ENCODE measurements at places on chromosomes 7 and 10.

- DNase-seq: no peak
Measured at GRCh38 chr7:98868450-98868849, 1.4 kb downstream of the TMEM130 start.

- DNase-seq: no peak
Measured at GRCh38 chr7:115478426-115478825, 552.1 kb downstream of the TFEC start.

DNA sequence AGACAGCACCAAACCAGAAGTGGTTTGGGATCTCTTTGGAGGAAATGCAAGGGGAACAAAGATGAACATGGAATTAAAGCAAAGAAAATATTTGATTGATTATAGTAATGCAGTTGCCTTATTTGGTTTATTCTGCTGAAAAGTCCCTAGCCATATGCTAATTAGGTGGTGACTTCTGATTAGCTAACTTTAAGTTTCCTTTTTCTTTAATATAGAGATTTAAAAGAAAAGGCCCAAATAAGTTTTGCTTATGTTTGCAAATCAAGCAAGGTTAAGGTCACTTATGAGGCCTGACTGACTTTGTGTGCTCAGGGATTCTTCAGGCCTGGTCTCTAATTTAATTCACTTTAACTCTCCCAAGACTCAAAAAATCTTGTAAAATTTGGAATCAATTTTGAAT, 6.2 kb upstream of the ANKRD22 start:
- no peak for DNase-seq

GRCh38 chr10:119217991-119218490, 10.7 kb downstream of the GRK5 start:
- DNase-seq: no peak

DNA sequence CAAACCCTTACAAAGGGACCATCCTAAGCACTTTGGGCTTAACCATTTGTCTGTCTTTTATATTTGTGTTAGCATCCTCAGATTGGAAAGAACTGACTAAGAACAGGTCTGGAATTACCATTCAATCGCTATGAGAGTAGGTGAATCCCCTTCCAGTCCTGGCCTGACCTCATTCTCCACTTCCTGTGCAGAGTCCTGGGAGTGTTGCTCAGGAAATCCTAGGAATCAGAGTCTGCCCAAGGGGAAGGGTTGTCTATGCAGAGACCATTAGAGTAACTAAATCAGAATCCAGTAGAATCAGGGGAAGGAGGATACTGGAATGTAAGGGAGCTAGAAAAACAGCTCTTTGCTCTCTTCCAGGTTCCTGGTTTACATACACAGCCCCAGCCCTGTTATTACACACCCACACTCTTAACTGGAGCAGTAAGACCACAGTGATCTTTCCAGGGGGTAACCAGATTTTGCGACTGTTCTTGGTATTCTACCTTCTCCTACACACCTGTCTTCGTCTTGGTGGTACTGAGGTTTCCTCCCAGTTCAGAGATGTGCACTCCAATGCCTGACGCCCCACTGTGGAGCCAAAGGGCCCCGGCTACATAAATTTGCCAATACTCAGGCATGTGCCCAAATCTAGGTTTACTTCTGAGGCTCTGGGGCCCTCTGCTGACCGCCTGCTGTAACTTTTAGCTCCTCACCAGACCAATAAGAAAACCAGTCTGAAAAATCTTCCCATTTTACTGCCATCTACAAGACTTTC, 103.7 kb downstream of the RNF216 start:
- peak; percentile 53 for DNase-seq

GRCh38 chr7:46963719-46964118, 618.2 kb downstream of the TNS3 start:
- DNase-seq: no peak

DNA sequence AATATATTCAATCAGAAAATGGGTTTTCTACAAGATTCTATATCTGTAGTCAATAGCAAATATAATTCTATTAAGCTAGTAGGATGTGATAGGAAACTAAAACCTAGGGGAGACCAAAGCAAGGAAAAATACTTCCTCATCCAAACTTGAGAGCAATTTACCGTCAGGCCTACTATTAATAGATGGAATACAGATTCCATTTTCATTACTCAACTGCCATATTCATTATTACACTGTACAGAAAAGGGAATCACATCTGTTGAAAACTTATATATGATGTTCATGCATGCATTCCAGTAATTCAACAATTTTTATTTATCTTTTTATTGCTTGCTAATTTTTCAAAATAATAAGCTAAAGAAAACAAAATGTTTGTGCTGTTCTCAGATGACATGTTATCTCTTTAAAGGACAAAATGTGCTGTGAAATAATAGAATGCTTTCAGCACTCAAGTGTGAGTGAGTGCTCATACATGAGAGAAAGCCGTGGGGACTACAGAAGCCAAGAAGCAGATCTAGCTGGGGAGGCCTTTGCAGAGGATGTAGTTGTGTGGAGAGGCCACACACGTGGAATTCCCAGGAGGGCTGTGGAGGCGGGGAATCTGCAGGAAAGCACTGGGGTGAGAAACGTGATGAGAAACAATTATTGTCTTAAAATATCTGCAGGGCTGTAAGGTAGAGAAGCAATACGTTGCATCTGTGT, 110.0 kb downstream of the EGFR start:
- DNase-seq: no peak

GRCh38 chr7:144854839-144855424, 19.1 kb upstream of the TPK1 start:
- DNase-seq: peak; percentile 35

- no peak for DNase-seq
Measured at GRCh38 chr10:69499726-69500689, 48.7 kb downstream of the TSPAN15 start.

GRCh38 chr7:91435381-91436059, 171.3 kb downstream of the FZD1 start:
- DNase-seq: no peak

DNA sequence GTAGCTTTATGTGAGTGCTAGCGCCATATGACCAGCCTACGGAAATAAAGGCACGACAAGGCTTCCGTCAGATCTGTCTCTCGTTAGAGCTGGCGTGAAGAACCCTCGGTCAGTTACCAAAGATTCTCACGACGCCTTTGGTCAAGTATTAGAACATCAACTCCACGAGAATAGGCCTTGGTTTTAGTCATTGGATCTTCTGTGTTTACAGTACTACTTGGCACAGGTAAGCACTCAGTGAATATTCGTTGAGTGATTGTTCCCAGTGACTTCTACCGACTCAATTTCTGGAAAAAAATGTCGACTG, 316 bp downstream of the RBM48 start:
- no peak for DNase-seq

GRCh38 chr10:96168546-96168945, 38.4 kb downstream of the ZNF518A start:
- no peak for DNase-seq

DNA sequence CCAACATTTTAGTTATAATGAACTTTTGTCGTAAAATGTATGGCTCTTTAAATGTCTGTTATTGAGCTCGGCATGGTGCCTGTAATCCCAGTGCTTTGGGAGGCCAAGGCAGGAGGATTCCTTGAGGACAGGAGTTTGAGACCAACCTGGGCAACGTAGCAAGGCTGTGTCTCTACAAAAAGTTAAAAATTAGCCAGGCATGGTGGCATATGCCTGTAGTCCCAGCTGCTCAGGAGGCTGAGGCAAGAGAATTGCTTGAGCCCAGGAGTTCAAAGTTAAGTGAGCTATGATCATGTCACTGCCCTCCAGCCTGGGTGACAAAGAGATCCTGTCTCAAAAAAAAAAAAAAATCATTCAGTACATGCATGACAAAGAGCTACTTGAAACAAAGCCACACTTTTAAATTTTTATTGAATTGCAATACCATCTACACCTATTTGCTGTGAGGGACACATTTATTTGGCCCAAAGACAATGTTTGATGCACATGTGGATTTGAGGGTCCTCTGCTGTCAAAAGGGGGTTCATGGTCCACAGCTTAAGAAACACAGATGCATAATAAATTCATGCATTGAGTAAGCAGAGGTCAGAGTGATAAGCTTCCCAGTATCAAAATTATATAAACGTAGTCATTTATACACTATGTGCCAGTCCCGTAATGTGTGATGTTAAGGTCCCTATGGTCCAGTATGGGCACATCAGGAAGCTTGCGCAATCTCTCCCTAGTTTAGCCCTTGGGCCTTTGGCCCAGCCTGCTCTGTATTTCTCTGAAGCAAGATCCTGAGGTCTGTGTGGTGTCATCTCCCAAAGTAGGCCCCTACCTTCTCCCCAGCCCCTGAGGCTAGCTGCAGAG, 4.4 kb upstream of the MALSU1 start:
- no peak for DNase-seq

GRCh38 chr7:39686261-39686924, 63.0 kb downstream of the RALA start:
- peak; percentile 57 for DNase-seq

- no peak for DNase-seq
Measured at GRCh38 chr10:20473023-20473760, 423.9 kb downstream of the NEBL start.

DNA sequence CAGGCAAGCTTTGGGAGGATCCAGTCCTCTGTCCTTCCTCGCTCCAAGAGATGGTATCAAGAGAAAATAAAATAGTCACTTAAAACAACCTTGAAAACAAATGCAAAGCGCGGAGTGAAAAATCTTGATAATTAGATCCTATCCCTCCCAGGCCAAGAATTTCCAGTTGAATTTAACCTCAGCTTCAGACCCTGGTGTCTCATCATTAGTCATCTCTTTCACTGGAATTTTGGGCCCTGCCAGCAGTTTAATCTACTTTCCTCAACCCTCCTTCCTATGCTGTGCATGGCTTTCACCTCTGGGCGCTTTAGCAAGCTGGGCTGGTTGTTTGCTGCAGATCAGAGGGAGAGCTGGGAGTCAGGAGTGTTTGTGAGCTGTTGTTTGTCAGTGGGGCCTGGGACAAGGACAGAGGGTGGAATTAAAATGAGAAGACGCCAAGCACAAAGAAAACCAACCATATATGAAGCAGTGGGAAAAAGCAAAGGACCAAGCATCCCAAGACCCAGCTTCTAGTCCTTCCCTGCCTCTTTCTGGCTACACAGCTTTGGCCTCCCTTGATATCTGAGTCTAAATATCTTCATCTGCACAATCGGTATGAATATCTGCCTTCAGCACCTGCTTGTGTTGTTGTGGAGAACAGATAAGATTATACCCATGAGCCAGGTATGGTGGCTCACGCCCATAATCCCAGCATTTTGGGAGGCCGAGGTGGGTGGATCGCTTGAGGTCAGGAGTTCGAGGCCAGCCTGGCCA, 13.5 kb downstream of the MYOF start:
- peak; percentile 98 for DNase-seq

DNA sequence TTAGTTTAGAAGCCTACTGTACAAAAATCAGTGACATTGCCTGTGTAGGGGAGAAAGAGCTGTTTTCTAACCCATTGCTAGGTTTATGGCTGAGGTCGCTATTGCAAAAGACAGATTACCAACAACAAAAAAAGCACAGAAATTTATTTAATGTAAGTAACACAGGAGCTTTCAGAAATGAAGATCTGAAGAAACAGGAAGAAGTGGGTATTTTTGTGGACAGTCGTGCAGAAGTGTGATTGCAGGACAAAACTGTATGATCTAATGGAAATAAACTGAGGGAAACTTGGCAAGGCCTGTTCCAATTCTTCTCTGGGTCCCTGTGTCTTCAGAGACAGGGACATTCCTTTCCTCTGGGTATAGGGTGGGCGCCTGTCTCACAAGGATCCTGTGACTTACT, 87.4 kb downstream of the APBB1IP start:
- DNase-seq: no peak

- DNase-seq: no peak
Measured at GRCh38 chr7:82126576-82126975, 317.0 kb downstream of the CACNA2D1 start.

GRCh38 chr7:42492920-42493319, 255.9 kb upstream of the GLI3 start:
- no peak for DNase-seq

DNA sequence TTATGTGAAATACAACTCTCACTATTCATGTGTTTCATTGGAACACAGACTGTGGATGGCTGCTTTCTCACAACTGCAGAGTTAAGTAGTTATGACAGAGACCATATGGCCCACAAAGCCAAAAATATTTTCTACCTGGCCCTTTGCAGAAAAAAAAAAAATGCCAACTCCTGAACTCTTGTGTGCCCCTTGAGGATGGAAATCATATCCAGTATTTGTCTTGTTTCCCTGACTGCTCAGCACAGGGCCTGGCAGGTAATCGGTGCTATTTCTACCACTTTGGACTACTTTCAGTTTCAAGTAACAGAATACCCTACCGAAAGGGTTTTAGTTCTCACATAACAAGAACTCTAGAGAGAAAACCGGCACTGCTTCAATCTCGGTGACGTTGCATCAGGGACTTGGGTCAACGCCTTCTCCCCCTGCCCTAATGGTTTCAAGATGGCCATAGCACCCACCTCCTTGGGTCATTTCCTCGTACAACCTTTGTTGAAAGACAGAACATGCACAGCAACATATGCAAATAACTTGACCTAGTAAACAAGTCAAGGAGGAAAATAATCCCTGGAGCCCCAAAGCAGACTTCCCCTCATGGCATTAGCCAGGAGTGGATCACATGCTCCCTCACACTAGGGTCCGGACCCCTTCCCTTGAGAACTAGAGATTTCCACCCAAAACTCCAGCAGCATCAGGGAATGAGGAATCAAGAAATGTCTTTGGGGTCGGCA, 11.8 kb upstream of the GPNMB start:
- DNase-seq: peak; percentile 13

- no peak for DNase-seq
Measured at GRCh38 chr10:60277656-60278055, 112.0 kb downstream of the ANK3 start.

DNA sequence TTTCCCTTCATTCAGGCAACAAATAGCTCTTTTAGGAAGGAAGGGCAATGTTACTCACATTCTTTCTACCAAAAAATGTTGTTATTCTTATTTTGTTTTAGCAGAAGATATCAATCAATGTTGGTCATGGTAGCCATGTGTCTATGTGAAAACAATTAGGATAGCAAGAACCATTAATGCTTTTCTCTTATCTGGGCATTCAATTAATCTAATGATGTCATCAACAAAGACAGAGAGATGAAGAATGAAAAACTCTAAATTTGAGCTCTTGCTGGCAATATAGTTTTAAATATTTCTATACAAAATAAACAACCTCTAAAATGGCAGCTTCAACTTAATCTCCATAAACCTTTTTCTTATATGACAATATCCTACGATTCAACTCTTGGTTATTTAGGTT, 353.7 kb upstream of the ANKRD30A start:
- no peak for DNase-seq

GRCh38 chr7:152925412-152926147, 166.0 kb downstream of the ACTR3B start:
- no peak for DNase-seq

DNA sequence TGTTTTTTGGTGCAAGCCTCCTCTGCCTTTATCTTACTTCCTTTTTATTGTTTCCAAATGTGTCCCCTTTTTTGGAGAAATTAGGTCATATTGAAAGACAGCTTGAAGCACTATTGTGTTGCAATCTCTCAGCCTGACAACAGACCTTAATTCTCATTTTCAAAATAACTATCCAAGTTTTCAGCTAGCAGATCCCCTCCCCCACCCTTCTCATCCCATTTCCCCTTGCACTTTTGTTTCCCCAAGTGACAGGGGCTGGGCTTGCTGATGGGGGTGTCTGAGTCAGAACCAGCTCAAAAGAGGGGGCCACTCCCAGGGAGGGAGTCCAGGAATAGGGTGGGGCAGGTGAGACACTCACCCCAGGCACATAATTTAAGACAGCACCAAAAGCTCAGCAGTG, 75.3 kb downstream of the MKI67 start:
- DNase-seq: no peak

Data from M059J (cell line).